ENCODE measurements at places on chromosomes 1 and 21.
A peak's percentile ranks its signal among the peaks of the same experiment; 100 is the strongest.

- no peak for DNase-seq
Observed at GRCh38 chr1:1943834-1944570, 24.9 kb upstream of the TMEM52 start.

GRCh38 chr1:233293556-233294446 is 1.7 kb downstream of the PCNX2 start:
- no peak for DNase-seq

DNA sequence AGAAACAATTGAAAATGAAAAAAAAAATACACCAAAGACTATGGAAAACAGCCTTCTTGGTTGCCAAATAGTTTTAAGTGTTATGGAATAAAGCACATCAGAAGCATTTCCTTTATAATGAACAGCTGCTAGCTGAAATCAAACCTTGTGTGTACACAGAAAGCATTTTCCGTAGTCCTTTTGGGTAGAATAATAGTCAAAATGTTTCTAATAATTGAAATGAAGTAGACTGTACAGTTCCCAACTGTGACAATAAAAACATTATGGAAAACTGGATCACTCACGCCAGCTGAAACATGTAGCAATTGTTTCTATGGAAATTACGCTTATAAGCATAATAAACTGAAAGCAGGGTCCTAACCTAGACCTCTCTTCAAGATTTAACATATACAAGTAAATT is 856.3 kb upstream of the B3GALT2 start:
- no peak for DNase-seq

DNA sequence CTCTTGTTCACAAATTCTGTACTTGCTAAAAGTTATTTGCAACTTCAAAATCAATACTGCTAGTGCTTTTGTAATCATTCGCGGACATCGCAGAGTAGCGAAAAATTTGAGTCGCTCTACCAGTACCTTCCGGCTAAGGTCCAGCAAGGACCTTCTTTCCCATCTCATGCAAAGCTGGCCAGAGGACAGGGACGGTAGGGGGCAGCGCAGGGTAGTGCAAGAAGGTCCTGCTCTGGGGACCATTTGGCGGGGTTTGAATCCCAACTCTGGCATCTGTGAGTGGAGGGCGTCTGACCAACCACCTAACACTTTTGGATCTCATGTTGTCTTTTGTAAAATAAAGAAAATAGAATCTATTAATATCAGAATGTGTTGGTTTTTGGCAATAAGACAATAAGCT is 258.3 kb downstream of the SPATA17 start:
- no peak for DNase-seq

GRCh38 chr1:236930503-236930902 is 73.7 kb downstream of the MT1HL1 start:
- no peak for DNase-seq

GRCh38 chr21:46061950-46062349 is 36.0 kb upstream of the COL6A2 start:
- no peak for DNase-seq

GRCh38 chr1:204493984-204494280 is 673 bp downstream of the PIK3C2B start:
- DNase-seq, result no peak

- no peak for DNase-seq
Observed at GRCh38 chr1:62448221-62448933, 11.5 kb downstream of the USP1 start.

GRCh38 chr1:43952731-43953346 is 6.1 kb downstream of the IPO13 start:
- DNase-seq, result no peak

GRCh38 chr21:38477226-38477625 is 21.1 kb downstream of the ERG start:
- no peak for DNase-seq

GRCh38 chr1:52599236-52599635 is 2.9 kb upstream of the GPX7 start:
- DNase-seq, result no peak

GRCh38 chr21:46017148-46017547 is 35.6 kb downstream of the COL6A1 start:
- no peak for DNase-seq

DNA sequence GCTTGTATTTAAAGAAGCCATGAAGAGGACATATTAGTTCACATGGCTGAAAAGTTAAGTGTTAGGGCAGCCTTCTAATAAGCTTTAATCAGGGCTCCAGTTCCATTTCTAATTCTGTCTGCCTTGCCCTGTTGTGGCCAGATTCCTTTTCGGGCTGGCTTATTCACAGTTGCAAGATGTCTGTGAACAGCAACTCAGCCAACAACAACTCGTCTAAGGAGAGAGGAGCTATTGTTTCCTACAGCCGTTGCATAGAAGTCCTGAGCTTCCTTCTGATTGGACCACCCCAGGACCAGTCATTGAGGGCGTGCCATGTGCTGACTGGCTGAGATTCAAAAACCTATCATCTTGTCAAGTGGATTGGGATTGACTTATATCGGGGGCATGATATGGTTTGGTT is 18.6 kb upstream of the COQ8A start:
- DNase-seq, result no peak

- DNase-seq, result peak; percentile 43
Observed at GRCh38 chr1:61255358-61255703, 173.0 kb downstream of the NFIA start.

DNA sequence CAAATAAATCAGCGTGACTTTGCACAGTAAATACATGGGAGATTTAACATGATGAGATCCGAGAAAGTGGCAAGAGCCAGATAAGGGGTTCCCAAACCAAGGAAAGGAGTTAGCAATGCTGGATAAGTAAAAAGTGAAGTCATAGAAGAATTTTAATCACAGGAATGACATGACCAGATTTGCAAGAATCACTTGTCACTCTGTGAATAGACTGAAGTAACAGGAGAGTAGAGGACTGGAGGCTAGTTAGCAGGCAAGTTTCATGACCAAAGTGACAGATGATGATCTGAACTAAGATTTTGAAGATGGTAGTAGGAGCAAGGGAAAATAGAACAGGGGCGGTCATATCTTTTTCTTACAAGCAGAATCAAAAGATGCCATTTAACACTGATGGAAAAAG is 8.4 kb downstream of the CFH start:
- no peak for DNase-seq

DNA sequence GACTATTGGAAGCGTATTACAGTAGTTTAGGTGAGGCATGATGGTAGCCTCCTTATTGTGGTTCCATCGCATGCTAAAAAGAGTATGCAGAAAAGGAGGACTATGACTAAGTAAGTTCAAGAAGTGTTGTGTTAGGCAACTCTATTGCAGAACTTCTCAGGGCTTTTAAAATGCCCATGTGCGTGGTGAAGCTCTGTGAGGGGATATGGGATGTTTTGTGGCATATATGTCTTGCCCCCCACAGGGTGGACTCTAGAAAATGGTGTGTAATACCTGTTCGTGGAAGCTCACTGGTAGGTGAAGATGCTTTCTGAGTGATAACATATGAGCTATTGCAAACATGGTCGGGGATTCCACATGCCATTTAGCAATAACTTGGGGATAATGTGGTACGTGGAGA is 31.7 kb downstream of the MAN1A2 start:
- no peak for DNase-seq

GRCh38 chr1:31587720-31588423 is 11.6 kb downstream of the TINAGL1 start:
- DNase-seq, result no peak

- no peak for DNase-seq
Observed at GRCh38 chr1:61426885-61427284, 298.1 kb downstream of the TM2D1 start.

DNA sequence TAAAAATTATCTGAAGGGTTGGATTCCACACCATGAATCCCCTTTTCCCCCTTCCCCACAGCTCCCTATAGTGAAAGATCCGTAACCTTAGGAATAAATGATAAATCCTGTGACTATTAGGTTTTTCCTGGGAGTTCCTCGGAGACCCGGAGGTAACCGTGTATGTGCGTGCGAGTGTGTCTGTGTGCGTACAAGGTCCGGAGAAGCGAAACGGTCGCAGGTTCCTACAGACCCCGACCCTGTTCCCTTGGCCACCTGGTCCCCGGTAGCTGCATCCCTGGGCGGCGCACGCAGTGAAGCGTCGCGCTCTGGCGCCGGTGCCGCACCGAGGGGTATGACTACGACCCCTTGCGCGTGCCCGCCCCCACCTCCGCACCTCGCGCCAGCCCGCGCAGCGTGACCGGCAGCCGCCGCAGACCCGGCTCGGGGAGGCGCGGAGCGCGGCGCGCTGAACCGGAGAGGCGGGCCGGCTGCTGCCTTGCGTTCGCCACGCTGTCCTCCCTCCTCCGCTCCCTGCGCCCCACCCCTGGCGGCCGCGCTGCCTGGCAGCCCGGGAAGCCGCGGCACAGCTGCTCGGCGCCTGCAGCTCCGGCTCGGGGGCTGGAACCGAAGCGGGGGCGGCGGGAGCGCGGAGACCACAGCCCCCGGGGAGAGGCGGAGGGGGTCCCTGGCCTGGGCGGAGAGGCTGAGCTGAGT is at the start of gene AK5:
TSS of gene AK5 (plus strand) at position 529 of the 696 bp plus-strand sequence. CDS start 295 bp downstream, outside the sequence.
- peak; percentile 57 for DNase-seq

DNA sequence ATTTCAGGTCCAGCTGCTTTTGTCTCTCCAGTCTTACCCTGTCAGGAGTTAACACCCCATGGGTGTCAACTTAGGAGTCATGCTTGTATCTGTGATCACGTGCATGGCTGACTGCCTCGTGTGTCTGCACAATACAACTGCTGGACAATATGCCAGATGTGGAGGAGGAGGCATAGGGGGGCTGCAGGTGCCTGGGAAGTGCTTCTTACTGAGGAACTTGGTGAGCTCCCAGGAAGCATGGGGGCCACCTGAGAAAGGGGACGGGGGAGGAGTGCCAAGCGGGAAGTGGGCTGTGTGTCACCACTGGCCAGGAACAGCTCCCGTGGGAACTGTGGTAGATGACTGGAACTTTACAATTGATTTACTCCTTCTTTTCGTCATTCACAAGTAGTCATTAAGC is 9.5 kb downstream of the RHEX start:
- no peak for DNase-seq

DNA sequence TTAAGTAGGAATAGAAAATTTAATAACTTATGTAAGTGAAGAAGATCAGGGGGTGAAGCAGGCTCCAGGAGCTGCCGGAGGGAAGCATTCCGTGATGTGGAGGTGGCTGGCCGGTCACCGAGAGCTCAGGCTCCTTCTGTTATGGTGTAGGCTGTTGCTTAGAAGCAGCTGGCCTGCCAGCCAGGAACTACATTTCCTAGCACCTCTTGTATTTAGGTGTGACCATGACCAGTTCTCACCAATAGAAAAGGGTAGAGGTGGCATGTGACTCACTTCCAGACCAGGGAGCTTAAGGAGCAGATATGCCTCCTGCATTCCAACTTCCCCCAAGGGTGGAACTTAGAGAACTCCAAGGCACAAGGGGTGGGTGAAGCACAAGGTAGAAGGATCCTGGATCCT is 120.7 kb downstream of the ACTL8 start:
- peak; percentile 18 for DNase-seq

DNA sequence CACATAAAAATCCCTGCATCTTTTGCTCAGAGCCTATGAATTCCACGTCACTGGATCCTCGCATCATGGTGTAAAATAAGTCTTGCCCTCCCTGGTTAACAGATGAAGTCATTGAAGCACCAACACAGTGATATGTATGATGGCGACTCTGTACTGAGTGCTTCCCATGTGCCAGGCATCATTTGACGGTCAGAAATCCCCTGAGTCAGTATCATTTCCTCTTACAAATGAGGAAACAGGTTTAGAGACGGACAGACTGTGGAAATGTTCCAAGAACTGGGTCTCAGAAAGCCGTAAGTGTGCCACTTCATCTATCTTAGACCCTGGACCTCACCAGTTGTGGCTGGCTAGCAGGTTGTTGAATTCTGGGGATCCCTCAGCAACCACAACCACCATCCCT is 5.1 kb upstream of the OLFML2B start:
- DNase-seq, result no peak

DNA sequence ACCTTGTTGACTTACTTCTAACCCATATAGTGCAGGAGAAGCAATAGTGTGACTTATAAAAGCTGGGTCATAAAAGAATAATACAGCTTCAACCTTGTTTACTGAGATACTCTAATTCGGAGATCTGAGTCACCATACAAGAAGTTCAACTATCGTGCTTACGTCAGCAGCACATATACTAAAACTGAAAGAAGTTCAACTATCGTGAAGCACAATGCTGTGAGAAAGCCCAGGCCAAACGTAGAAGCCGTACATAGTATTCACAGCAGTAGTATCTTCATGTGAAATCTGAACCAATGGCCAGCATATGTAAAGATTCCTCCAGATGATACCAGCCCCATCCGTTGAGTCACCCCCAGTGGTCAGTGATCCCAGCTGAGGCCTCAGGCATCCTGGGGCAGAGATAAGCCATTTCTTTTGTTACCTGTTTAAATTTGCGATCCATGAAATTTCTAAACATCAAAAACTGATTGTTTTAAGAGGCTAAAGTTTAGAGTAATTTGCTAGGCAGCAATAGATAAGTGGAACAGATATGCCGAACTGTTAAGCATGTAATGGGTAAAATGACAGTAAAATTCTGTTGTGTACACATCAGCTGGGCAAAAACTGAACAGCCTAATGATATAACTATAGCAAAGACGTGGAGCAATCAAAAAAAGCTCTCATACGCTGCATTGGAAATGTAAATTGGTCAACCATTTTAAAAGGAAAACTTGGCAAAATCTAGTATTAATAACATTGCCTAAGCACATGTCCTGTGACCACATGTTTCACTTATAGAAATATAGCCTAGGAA is 53.9 kb upstream of the SAMD13 start:
- peak; percentile 52 for DNase-seq

DNA sequence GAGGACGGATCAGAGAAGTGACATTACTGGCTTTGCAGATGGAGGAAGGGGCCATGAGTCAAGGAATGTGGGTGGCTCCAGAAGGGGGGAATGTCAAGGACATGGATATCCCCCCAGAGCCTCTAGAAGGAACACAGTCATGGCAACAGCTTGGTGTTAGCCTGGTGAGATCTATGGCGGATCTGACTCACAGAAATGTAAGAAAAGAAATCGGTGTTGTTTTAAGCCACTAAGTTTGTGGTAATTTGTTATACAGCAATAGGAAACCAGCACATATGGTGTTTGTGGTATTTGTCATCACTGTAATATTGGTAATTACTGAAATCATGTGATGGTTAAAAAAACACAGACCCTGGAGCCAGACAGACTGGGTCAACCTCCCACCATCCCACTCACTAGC is 236.2 kb downstream of the SETD4 start:
- no peak for DNase-seq

DNA sequence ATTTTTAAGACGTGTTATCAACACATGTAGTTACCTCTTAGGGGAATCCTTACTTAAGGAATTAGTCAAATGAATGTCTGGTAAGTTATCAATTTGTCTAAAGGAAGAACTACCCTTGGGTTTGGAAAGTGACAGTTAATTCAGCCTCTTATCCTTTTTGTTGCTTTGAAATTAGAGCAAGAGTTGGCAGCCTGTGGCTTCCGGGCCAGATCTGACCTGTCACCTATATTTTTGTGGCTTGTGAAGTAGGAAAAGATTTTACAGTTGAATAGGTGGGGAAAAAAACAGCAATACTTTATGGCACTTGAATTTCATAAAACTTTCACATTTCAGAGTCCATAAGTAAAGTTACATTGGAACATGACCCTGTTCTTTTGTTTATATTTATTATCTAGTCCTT is 5.5 kb downstream of the MRPS6 start:
- no peak for DNase-seq

GRCh38 chr1:63984257-63984929 is 210.6 kb downstream of the ROR1 start:
- DNase-seq, result peak; percentile 15
